ENCODE measurements at places on chromosomes 3 and 15. TPM values are rescaled to one million over a fixed set of nuclear protein-coding genes. Genes with fewer than 3 reads are reported as not detected.

GRCh38 chr3:52026041-52026440 is 30.3 kb downstream of the DUSP7 start:
- H3K4me3 ChIP-seq = no peak overlapping the region
- no peaks in the 10 kb centered on the region for H3K36me3 ChIP-seq
- no peaks in the 10 kb centered on the region for H3K27me3 ChIP-seq
- peaks cover 27% of the 10 kb centered on the region for H3K4me1 ChIP-seq

DNA sequence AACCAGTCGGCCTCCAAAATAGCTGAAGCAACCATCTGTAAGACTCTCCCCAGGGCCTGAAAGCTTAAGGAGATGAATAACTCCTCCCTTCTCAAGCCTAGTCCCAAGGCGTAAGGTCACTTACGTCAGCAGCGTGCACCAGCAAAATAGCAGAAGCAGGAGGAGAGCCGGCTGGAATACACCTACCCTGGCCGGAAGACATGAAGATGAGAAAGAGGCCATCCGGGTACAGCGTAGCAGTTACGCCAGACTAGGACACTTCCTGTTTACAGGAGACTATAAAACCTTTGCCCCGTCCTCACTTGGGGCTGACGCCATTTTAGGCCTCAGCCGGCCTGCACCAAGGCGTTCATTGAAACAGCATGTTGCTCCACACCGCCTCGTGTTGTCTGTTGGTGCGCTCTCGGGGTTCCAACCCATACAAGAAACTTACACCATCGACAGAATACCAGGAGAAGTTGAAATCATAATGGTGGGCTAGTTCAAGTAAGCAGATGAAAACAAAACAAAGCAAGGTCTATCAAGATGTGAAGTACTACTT is 2.5 kb downstream of the CFAP92 start:
- H3K36me3 ChIP-seq = no peaks in the 10 kb centered on the region
- H3K27me3 ChIP-seq = peaks cover 2% of the 10 kb centered on the region
- no peak overlapping the region for H3K4me3 ChIP-seq
- H3K4me1 ChIP-seq = peaks cover 12% of the 10 kb centered on the region
- H3K27ac ChIP-seq = no peak overlapping the region

- no peak overlapping the region for H3K27ac ChIP-seq
- H3K36me3 ChIP-seq = no peaks in the 10 kb centered on the region
- no peaks in the 10 kb centered on the region for H3K4me1 ChIP-seq
- no peak for DNase-seq
- H3K27me3 ChIP-seq = no peaks in the 10 kb centered on the region
Measured at GRCh38 chr3:66702126-66702525, 201.3 kb upstream of the LRIG1 start.

DNA sequence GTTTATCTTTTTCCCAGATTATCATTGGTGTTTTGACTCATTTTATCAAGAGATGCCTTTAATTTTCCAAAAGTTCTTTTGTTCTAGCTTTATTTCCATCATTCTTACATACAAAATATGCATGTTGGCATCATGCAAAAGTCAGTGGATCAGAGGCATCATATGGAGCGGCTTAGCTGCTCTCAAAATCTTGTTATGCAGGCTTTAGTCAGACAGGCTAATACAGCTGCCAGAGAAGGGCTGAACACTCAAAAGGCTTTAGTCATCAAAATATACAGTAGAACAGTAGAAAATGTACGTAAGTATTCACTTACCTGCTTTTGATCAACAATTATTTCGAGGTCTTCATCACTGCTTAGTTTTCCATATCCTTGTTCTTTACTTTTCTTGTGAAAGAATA is 65.5 kb downstream of the PEX5L start:
- H3K4me1 ChIP-seq = no peaks in the 10 kb centered on the region
- no peaks in the 10 kb centered on the region for H3K27me3 ChIP-seq
- H3K27ac ChIP-seq = no peak overlapping the region
- H3K36me3 ChIP-seq = no peaks in the 10 kb centered on the region

- no peak overlapping the region for H3K27ac ChIP-seq
- H3K36me3 ChIP-seq = no peaks in the 10 kb centered on the region
- H3K4me1 ChIP-seq = peaks cover 14% of the 10 kb centered on the region
Measured at GRCh38 chr3:72041511-72041910, 256.6 kb upstream of the PROK2 start.

- H3K27ac ChIP-seq = no peak overlapping the region
- DNase-seq = no peak
- H3K36me3 ChIP-seq = peaks cover 78% of the 10 kb centered on the region
Measured at GRCh38 chr15:34933432-34933975, 36.0 kb downstream of the AQR start.

- H3K27me3 ChIP-seq = no peaks in the 10 kb centered on the region
- no peak overlapping the region for H3K4me3 ChIP-seq
- DNase-seq = no peak
Measured at GRCh38 chr15:67035886-67036285, 29.5 kb upstream of the SMAD3 start.

- no peak overlapping the region for H3K27ac ChIP-seq
- no peak overlapping the region for H3K4me3 ChIP-seq
- no peaks in the 10 kb centered on the region for H3K36me3 ChIP-seq
- DNase-seq = no peak
- no peaks in the 10 kb centered on the region for H3K27me3 ChIP-seq
Measured at GRCh38 chr15:51840692-51841091, 11.2 kb downstream of the TMOD3 start.

- no peak for DNase-seq
- no peak overlapping the region for H3K27ac ChIP-seq
- no peak overlapping the region for H3K4me3 ChIP-seq
Measured at GRCh38 chr3:21795152-21795837, 44.3 kb upstream of the ZNF385D start.

DNA sequence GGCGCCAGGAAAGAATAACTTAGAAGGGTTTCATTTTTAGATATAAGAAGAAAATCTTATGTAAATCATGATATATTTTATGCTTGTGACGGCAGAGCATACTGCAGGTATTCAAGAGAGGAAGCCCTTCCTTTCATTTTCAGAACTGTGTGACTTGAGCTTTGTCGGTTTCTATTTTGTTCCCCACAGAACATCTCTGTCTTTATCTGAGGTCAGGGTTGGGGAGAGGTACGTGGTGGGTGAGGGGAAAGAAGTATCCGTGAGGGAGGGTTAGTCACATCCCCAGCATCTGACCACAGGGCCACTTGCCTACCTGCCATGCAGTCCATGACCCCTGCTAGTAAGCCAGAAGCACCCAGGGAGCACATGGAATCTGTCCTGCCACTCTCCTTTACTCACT is 126.5 kb downstream of the DGKG start:
- H3K4me1 ChIP-seq = no peaks in the 10 kb centered on the region
- no peak overlapping the region for H3K4me3 ChIP-seq
- DNase-seq = no peak
- no peaks in the 10 kb centered on the region for H3K36me3 ChIP-seq

- H3K4me3 ChIP-seq = no peak overlapping the region
- DNase-seq = no peak
- H3K36me3 ChIP-seq = no peaks in the 10 kb centered on the region
- no peaks in the 10 kb centered on the region for H3K4me1 ChIP-seq
Measured at GRCh38 chr3:123021388-123021787, 6.2 kb downstream of the SEMA5B start.

GRCh38 chr3:132211896-132212295 is 105.3 kb upstream of the ACP3 start:
- H3K27me3 ChIP-seq = no peaks in the 10 kb centered on the region
- H3K27ac ChIP-seq = no peak overlapping the region
- H3K4me1 ChIP-seq = no peaks in the 10 kb centered on the region
- no peak for DNase-seq

GRCh38 chr3:29555590-29555989 is 274.7 kb downstream of the RBMS3 start:
- DNase-seq = no peak
- no peaks in the 10 kb centered on the region for H3K27me3 ChIP-seq
- H3K4me1 ChIP-seq = no peaks in the 10 kb centered on the region

GRCh38 chr3:169984292-169984691 is 17.7 kb downstream of the SEC62 start:
- H3K36me3 ChIP-seq = peaks cover 96% of the 10 kb centered on the region
- no peaks in the 10 kb centered on the region for H3K27me3 ChIP-seq
- H3K4me1 ChIP-seq = no peaks in the 10 kb centered on the region
- H3K4me3 ChIP-seq = no peak overlapping the region
- no peak for DNase-seq

- no peak for DNase-seq
- no peaks in the 10 kb centered on the region for H3K4me1 ChIP-seq
- H3K27me3 ChIP-seq = peaks cover 10% of the 10 kb centered on the region
- no peak overlapping the region for H3K27ac ChIP-seq
- no peaks in the 10 kb centered on the region for H3K36me3 ChIP-seq
Measured at GRCh38 chr3:37700466-37701248, 161.0 kb upstream of the CTDSPL start.

GRCh38 chr3:58526515-58526957 is 10.5 kb downstream of the ACOX2 start:
- H3K36me3 ChIP-seq = no peaks in the 10 kb centered on the region
- H3K4me1 ChIP-seq = peaks cover 12% of the 10 kb centered on the region
- H3K27ac ChIP-seq = no peak overlapping the region
- no peak for DNase-seq

DNA sequence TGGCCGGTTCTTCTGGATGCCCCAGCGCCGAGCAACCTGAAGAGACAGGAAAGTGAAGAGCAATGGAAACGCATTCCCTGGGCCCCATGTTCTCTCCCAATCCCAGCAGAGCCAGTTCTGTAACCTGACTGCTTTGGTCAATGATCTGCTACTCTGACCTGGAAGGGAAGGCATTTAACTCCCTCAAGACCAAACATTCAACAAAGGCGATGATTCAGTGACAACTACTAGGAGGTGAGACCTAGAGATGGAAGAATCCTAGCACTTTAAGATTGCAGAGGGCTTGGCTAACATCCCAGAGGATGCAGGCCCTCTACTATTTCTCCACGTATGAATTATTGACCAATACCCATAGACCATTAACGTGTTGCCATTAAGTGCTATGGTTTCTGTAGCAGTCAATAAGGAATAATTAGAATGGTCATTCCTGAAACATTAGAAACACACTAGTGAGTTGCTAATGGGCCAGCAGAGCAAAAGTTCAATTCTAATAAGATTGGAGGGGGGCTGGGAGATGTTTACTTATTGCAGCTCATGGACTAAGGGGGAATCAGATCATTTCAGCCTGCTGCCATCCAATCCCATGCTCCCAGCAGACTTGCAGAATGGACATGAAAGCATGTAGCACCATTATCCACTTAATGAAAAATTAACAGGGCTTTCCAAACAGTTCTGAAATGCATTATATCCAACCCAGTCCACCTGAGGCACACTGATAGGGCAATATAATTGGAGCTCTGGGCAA is 56.6 kb downstream of the ETV5 start:
- no peaks in the 10 kb centered on the region for H3K4me1 ChIP-seq
- H3K27ac ChIP-seq = no peak overlapping the region
- H3K36me3 ChIP-seq = peaks cover 26% of the 10 kb centered on the region
- H3K4me3 ChIP-seq = no peak overlapping the region

DNA sequence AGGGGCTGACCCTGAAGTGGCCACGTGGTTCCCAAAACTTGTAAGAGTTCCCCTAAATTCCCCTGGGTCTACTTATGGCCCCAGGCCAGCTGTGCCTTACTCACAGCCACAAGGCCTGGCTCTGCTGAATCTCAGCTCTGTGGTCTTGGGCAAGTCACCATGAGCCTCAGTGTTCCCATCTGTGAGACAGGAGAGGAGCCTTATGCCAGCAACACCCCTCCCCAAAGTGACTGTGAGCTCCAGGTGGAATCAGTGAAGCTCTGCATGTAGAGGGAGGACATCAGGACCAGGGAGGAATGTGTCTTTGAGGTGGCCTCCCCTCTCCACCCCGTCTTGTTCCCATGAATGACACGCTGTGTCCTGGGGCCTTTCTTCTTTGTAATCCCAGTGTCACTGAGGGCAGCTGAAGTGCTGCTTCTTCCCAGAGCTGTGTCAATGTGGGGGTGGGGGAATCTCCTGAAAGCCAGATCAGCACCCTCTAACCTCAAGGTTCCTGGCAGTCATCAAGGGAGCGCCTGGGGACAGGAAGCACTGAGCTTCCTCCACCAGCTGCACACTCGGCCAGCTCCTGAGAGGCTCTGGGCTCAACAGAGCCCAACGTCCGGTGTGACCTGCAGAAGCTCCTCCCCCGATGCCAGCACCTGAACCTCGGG is 258.9 kb downstream of the UACA start:
- no peak for DNase-seq
- no peak overlapping the region for H3K4me3 ChIP-seq
- no peak overlapping the region for H3K27ac ChIP-seq

- peak; percentile 24 for DNase-seq
- H3K4me3 ChIP-seq = no peak within 1 kb of the TSS
- H3K36me3 ChIP-seq = no peaks in the 10 kb centered on the region
- H3K27me3 ChIP-seq = no peaks in the 10 kb centered on the region
- no peak within 1 kb of the TSS for H3K27ac ChIP-seq
Measured at GRCh38 chr3:192727032-192727847, at the start of gene FGF12. Gene FGF12, minus strand, starts transcription at chr3:192727541.

DNA sequence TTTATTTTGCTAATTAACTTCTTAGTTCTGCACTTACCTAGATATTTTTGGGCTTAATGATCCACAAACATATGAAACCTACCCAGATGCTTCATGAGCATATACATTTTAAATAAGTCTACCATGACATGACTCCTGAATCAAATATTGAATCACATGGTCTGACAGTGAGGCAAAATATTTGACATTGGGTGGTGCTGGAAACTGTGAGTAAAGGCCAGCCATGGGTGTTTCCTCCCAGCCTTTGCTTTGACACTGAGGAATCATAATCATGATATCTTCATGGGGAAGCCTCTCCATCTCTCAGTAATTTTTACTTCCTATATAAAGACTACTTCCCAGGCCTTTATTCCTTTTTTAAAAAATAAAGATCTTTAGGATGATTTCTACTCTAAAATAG is 22.8 kb upstream of the SSR3 start:
- no peaks in the 10 kb centered on the region for H3K36me3 ChIP-seq
- no peaks in the 10 kb centered on the region for H3K27me3 ChIP-seq
- peak; percentile 51 for DNase-seq
- H3K4me3 ChIP-seq = no peak overlapping the region

GRCh38 chr15:52010633-52011595 is 8.1 kb upstream of the MAPK6 start:
- no peaks in the 10 kb centered on the region for H3K27me3 ChIP-seq
- H3K4me1 ChIP-seq = peaks cover 8% of the 10 kb centered on the region
- no peak overlapping the region for H3K4me3 ChIP-seq
- peak overlapping the region; percentile 33 for H3K27ac ChIP-seq

GRCh38 chr3:140726066-140726465 is 48.2 kb downstream of the TRIM42 start:
- no peaks in the 10 kb centered on the region for H3K36me3 ChIP-seq
- H3K4me1 ChIP-seq = no peaks in the 10 kb centered on the region
- H3K4me3 ChIP-seq = no peak overlapping the region
- H3K27me3 ChIP-seq = peaks cover 12% of the 10 kb centered on the region

DNA sequence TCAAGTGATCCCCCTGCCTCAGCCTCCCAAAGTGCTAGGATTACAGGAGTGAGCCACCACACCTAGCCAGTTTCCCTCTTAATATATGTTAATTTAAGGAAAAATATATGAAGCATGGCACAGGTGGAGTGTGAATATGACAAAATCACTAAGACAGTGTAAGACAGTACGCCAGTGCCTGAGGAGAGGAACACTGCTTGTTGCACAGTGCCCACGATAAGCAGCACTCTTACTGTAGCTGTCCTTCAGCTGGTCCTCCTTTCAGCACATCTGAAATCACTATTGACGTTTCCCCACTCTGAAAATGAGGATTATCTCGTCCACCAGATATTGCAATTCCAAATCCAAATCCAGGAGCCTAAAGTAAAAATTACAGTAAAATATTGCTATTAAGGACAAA is 49.3 kb downstream of the TJP1 start:
- no peaks in the 10 kb centered on the region for H3K4me1 ChIP-seq
- H3K36me3 ChIP-seq = peaks cover 33% of the 10 kb centered on the region
- no peaks in the 10 kb centered on the region for H3K27me3 ChIP-seq

The ERICH6 gene
- polyA plus RNA-seq = not detected

The CEP152 gene
- polyA plus RNA-seq = 39.3 TPM

The OXTR gene
- polyA plus RNA-seq = 1.0 TPM

The ABHD6 gene
- 3.4 TPM for polyA plus RNA-seq

The TSPAN3 gene
- 66.8 TPM for polyA plus RNA-seq

The CHL1 gene
- not detected for polyA plus RNA-seq

The CCDC54 gene
- not detected for polyA plus RNA-seq

The IQCH gene
- polyA plus RNA-seq = 1.8 TPM

The PCLAF gene
- 565 TPM for polyA plus RNA-seq

The SAMD7 gene
- polyA plus RNA-seq = not detected

Measured in K562 (cell line).